ENCODE measurements at places on chromosomes 2 and 18.
A peak's percentile ranks its signal among the peaks of the same experiment; 100 is the strongest.

DNA sequence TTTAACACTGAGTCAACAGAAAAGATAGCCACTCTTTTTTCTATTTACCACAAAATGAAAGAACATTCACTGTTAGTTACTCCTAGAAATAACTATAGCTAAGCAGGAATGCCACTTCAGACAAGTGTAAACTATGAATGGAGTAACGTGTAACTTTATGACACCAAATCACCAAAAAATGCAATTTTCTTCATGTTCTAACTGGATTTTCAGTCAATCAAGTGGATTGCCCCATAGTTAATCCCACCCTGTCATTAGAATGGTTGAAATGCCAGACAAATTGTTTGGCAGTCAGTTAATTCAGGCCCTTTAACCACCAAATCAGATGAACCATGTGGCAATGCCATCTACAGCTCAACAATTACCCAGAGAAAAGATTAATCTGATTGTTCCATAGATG is 9.9 kb downstream of the EPHA4 start:
- no peak for DNase-seq

DNA sequence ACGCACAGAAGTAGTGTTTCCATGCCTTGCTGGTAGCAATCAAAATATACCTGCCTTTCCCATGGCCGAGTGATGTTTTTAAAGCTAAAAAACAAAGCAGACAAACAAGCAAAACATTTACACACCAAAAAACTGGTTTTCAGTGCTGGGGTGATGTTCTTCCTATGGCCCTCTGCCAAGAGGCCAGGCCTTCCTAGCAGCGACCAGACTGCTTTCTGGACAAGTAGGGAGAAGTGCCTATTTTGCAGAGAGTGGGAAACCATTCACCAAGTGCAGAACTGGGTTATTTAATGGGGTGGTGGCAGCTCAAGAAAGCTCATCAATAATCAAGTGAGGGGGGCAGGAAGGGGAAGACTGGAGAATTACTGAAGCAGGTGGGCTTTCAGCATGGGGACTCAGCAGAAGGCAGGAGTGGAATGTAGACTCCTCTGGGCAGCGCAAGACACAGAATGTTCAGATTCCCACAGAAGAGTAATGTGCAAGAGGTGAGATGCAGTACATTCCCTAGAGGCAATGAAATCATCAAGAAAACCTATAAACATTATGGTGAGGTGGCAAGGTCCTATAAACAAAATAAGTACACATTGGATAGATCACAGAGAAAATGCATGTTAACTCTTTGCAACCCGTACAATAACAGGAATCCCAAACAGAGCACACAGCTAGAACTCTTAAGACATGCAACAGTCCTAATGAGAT is 44.0 kb downstream of the CPO start:
- DNase-seq, result no peak

GRCh38 chr2:180647221-180647620 is 333.2 kb upstream of the UBE2E3 start:
- DNase-seq, result no peak

- DNase-seq, result no peak
Measured at GRCh38 chr2:217842017-217842416, 160.8 kb downstream of the TNS1 start.

DNA sequence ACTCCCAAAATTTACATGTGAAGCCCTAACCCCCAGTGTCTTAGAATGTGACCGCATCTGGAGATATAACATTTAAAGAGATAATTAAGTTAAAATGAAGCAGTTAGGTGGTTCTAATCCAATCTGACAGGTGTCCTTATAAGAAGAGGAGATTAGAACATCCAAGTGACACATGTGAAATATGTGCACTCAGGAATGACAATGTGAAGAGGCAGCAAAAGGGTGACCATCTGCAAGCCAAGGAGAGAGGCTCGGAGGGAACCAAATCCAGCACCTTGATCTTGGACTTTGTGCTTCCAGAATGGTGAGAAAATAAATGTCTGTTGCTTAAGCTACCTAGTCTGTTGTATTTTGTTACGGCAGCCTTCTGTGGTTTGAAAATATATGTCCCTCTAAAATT is 165.4 kb downstream of the FIGN start:
- DNase-seq, result no peak

- no peak for DNase-seq
Measured at GRCh38 chr18:3032721-3033120, 19.8 kb upstream of the LPIN2 start.

DNA sequence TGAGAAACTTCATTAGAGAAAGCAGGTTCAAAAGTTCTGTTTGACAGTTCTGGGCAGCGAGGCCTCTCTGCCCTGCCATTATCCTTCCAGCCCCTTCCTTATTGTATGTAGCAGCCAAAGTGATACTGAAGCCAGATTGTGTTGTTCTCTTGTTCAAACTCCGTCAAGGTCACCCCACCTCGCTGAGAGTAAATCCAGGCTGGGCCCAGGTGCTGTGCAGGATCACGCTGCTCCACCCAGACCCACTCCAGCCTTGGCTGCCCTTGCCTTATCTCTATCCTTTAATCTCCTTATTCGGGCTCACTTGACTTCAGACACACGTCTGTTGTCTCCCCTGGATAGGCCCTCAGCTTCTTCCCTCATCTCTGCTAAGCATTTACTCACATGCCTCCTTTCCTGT is 196.1 kb downstream of the CPS1 start:
- DNase-seq, result no peak

DNA sequence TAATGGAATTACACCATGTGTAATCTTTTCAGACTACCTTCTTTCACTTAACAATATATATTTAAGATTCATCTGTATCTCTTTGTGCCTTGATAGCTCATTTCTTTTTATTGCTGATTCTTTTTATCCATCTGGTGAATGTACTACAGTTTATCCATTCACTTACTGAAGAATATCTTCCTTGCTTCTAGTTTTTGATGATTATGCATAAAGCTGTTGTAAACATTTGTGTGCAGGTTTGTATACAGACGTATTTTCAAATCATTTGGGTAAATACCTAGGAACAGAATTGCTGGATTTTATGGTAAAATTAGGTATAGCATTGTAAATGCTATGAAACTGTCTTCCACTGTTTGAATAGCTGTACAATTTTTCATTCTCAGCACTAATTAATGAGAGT is 592.6 kb upstream of the HS6ST1 start:
- DNase-seq, result no peak

DNA sequence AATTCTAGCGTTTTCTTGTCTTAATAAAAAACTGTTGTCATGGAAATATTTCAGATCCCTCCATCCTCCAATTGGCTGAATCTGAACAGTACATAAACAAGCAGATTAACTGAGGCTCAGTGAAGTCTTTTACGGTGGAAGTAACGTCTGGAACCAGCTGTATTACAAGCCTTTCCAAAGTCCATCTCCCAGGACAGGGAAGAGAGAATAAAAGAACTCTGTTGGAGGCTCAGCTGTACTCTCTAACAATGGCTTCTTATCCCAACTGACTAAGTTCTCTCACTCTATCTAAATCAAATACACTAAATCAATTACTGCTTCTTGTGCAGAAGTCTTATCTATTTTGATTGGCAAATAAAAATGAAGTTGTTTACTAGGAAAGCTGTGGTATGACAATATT is 19.9 kb upstream of the NEDD4L start:
- no peak for DNase-seq

DNA sequence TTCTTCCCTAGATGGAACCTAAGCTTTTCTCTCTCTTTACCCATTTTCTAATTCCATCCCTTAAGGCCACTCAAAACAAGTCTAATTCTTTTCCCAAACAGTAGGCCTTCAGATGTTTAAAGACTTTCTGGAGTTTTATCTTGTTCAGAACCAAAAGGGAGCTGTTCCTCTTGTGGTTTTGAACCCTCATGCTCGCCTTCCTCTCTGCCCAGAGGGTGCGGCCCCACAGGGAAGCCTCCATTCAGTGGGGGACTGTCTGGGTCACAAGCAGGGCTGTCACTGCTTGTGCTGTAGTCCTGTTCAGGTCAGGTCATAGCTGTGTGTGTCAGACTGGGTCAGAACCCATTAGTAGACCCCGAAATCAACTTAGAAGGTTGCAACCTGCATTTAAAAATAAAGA is 56.5 kb downstream of the TET3 start:
- DNase-seq, result no peak

DNA sequence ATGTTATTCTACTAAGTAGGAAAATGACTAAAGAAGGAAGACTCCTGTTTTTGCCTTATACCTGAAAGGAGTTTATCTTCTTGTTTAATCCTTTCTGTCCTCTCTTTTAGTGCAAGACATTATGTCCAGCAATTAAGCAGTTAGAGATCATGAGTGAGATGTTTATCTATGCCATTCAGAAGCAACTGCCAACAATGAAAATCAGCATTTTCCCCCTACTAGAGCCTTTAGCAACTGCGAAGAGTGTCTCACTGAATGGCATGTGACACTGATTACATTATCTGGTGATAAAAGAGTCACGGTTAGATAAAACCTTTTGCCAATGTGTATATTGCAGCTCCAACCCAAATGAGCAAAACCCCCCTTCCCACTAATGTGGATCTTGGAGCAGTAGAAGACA is 357.7 kb upstream of the SYT4 start:
- DNase-seq, result no peak

DNA sequence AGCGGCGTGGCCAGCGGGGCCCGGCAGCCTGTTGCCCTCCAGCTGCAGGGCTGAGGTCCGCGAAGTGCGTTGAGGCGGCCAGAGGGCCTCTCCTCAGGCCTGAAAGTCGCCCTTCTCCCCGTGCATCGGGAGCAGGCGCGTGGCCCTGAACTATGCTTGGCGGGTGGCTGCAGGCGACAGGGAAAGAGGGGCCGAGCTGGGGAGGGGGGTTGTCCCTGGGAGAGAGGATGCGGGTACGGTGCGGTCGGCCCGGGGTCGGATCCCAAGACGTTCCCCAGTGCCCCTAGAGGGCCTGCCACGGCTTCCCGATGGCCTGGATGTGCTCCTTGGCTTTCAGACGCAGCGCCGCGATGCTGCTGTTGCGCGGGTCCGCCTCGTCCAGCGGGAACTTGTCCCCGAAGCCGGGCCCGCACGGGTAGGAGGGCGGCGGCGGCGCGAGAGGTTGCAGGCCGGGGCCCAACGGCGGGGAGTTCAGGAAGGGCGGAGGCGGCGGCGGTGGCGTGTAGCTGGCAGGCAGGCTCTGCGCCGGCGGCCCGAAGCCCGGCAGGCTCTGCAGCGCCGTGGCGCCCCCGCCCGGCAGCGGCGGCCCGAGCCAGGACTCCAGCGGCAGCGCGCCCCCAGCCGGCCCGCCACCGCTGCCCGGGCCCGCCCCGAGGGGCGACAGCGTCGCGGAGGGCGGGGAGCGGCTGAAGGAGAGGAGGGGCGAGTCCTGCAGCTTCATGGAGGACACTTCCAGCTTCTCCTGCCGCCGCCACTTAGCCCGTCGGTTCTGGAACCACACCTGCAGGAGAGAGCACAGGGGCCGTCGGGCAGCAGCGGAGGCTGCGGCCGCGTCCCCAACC is 4.3 kb downstream of the RAX start:
- DNase-seq, result no peak

GRCh38 chr2:102233132-102233884 is 46.5 kb downstream of the IL1RL2 start:
- no peak for DNase-seq

DNA sequence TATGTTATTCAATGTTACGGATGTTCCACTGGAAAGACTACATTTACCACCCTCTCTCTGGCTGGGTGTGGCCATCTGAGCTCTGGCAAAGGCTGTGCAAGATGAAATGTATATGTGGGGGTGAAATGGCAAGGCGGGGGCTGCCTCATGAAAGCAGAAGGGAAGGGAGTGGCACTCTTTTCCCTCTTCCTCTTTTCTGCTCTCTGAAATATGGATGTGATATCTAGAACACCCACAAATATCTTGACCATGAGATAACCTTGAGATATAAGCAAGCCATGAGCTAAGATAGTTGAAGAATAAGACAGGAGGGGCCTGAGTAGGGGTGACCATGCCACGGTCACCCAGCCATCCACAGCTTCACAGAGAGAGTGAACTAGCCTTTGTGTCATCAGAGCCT is 367.8 kb upstream of the ID2 start:
- DNase-seq, result no peak

- DNase-seq, result no peak
Measured at GRCh38 chr18:23213200-23213599, 77.9 kb downstream of the CABLES1 start.

DNA sequence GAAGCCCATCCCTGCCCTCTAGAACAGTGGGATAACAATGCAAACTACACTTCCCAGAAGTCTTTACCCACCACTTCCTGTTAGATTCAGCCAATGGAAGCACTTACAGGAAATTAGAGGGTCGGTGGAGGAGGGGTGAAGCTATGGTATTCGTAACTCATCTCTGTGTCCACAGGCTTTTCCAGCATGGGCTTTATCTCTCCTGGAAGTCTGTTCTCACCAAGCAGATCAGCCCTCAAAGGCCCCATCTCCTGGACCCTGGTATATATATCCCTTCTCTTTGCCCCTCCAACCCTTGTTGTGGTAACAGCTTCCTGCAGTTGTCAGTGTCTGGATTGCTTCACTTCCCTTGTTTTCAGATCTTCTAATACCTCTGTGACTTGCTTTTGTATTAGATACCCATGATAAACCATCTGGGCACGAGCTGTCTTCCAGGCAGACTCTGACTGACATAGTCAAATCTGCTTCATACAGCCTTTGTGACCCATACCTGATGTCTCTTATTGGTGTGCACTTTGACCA is 475.0 kb upstream of the POU3F3 start:
- peak; percentile 67 for DNase-seq

DNA sequence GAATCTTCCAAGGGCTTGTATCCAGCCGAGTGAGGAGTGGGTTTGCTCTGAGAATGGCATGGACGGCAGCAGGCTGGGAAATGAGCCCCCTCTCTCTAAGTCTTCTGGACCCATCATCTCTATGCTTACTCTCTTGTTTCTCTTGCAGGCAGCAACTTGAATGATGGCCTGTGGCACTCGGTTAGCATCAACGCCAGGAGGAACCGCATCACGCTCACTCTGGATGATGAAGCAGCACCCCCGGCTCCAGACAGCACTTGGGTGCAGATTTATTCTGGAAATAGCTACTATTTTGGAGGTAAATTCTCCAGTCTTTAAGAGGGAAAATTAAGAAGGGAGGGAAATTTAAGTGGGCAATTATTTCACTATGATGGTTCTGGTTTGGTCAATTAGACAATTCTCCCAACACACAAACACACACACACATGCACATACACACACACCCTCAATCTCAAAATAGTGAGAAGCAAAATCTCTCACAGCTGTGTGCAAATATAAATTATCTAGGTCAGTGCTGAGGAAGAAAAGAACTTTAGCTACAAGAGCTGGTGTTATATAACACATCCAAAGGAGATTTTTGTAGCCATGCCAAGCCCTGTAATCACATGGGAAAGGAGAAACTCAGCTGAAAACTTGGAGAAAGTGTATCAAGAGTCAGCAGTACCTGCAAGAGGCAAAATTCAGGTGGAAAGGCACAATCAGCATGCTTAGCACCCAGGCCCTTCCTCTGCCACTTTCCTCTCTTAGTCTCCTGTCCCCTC is 499.2 kb downstream of the CNTNAP5 start:
- DNase-seq, result no peak

Measured in NCI-H446 (cell line).